Upper lobe of right lung (tissue), 1 donor: ENCODE measurements at places on chromosomes 13 and 19. TPM values are rescaled to one million over a fixed set of nuclear protein-coding genes. Genes with fewer than 3 reads are reported as not detected.
A peak's percentile ranks its signal among the peaks of the same experiment; 100 is the strongest.

- H3K4me3 ChIP-seq: no peak overlapping the region
- no peak for DNase-seq
- no peaks in the 10 kb centered on the region for H3K27me3 ChIP-seq
- H3K4me1 ChIP-seq: no peaks in the 10 kb centered on the region
- no peak overlapping the region for H3K27ac ChIP-seq
Measured at GRCh38 chr19:53828531-53828930, 4.4 kb upstream of the NLRP12 start.

DNA sequence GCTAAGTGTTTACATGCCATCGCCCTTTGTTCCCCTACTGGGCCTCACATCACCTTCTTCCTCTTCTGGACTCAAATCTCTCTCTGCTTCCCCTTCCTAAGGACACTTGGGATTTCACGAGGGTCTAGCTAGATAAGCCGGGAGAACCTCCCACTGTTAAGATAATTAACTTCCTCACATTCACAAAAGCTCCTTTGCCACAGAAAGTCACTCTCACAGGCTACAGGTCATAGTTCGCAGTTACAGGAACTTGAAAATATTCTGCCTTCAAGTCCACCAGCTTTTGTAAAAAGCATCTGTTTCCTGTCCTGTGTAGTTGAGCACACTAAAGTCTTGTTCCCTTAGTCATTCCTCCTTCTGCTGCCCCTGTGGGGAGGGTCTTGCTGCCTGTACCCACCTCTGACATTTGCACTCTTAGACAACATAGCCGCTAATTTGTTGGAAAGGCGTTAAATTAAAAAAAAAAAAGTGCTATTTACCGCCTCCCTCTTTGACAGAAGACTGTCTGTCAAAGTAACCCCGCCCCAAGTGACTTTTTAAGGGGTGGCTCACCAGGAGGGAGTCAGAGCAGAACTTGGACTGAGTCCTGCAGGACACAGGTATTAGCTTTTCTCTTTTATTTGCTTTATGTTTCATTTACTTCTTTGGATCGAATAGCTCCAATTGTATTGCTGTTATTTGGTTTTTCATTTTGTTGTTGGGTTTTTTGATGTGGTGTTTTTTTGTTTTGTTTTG is 26.8 kb upstream of the CEACAM21 start:
- DNase-seq: no peak
- H3K4me1 ChIP-seq: peaks cover 28% of the 10 kb centered on the region
- peaks cover 3% of the 10 kb centered on the region for H3K27me3 ChIP-seq
- H3K36me3 ChIP-seq: no peaks in the 10 kb centered on the region

AP1M2 gene
- total RNA-seq: 37.8 TPM

WDR87 gene
- total RNA-seq: not detected

DNA sequence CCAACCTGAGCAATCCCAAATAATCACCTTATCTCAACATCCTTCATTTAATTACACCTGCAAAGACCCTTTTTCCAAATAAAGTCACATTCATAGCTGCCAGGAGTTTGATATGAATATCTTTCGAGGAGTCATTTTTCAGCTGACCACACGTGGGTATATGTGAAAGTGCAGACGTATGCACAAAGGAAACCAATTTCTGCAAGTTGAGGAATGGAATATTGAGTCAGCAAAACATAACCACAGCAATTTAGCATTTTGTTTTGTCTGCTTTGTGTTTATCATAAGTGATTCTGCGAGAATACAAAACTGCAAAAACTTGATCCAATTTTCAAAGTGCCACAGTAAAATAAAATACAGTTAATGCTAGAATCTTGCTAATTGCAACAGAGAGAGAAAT is 295.9 kb downstream of the SUCLA2 start:
- H3K27ac ChIP-seq: no peak overlapping the region
- H3K27me3 ChIP-seq: no peaks in the 10 kb centered on the region
- no peak overlapping the region for H3K4me3 ChIP-seq

GRCh38 chr13:110433014-110433413 is 125.9 kb downstream of the COL4A2 start:
- no peak overlapping the region for H3K27ac ChIP-seq
- no peak overlapping the region for H3K4me3 ChIP-seq
- peaks cover 56% of the 10 kb centered on the region for H3K36me3 ChIP-seq

DNA sequence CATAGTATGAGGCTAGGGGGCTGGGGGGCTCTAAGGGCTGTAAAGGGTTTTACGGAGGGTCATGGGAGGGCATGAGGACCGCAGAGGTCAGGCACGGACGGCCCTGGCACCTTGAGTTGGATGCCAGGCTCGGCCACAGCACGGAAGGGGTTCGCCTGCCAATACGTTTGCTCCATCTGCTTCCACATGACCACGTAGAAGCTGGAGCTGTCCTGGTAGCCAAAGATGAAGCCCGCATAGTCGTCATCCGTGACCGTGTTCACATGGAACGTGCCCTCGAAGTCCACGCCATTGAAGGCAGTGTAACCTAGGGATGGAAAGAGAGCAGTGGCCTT is 6.4 kb downstream of the COMP start:
- H3K27me3 ChIP-seq: peaks cover 43% of the 10 kb centered on the region
- peaks cover 13% of the 10 kb centered on the region for H3K4me1 ChIP-seq
- no peaks in the 10 kb centered on the region for H3K36me3 ChIP-seq
- no peak overlapping the region for H3K27ac ChIP-seq
- no peak for DNase-seq

DNA sequence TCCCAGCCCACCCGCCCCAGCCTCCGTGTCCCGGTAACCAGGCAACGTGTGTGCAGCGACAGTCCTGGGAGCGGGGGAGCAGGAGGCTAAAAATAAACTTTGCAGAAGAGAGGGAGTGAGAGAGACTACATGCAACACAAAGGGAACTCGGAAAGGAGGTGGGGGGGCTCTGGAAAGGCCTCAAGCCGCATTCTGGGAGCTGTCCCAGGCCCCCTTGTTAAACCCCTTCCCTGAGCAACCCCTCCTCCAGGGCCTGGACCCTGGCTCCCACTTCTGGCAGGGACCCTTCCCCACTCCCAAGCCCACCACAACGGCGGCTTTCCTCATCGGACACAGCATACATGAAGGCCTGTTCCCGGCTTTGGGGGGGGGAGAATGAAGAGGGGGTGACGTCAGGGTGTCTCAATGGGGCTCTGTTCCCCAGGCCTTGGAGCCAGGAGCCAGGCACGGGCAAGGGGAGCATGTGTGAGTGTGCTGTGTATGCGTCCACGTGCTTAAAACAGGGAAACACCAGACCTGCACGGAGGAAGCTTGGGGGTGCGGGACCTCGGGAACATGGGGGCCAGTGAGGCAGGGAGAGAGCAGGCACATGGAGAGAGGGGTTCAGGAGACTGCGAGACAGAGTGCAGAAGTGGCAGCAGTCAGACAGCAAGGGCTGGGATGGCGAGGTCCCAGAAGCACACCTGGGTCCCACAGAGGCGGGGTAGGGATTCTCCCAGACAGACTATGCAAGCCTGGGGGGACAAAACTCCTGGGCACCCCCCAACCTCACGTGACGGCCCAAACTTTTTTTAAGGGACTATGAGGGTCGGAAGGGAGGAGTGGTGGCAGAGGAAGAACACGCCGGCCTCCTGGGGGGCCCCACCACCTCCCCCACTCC is 2.3 kb downstream of the ERF start:
- peaks cover 43% of the 10 kb centered on the region for H3K4me1 ChIP-seq
- peaks cover 12% of the 10 kb centered on the region for H3K36me3 ChIP-seq
- DNase-seq: peak; percentile 76
- peak overlapping the region; percentile 98 for H3K4me3 ChIP-seq
- peak overlapping the region; percentile 97 for H3K27ac ChIP-seq
- no peaks in the 10 kb centered on the region for H3K27me3 ChIP-seq

LHFPL6 gene
- total RNA-seq: 80.0 TPM

NCR1 gene
- 1.5 TPM for total RNA-seq

- no peak for DNase-seq
- no peak overlapping the region for H3K27ac ChIP-seq
- no peak overlapping the region for H3K4me3 ChIP-seq
- H3K27me3 ChIP-seq: peaks cover 4% of the 10 kb centered on the region
- no peaks in the 10 kb centered on the region for H3K4me1 ChIP-seq
Measured at GRCh38 chr19:38351865-38352395, 16.3 kb downstream of the CATSPERG start.

DNA sequence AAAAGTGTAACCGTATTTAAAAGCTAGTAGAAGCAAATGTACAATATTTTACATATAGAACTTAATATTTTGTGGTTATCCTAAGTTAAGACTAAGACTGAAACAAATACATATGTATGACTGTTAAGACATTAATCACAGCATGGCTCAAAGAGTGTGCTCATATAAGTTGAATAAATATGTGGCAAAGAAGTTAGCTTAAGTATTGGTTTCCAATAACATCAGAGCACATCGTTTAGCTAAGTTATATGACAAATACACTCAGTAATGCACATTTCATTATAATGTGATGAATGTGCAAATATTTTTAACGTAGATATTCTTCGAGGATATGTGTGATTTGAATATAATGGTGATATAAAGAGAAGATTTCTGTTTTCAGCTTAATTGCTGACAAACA is 253.8 kb downstream of the SLITRK5 start:
- no peak overlapping the region for H3K27ac ChIP-seq
- no peak for DNase-seq
- no peaks in the 10 kb centered on the region for H3K27me3 ChIP-seq
- H3K4me1 ChIP-seq: no peaks in the 10 kb centered on the region

DNA sequence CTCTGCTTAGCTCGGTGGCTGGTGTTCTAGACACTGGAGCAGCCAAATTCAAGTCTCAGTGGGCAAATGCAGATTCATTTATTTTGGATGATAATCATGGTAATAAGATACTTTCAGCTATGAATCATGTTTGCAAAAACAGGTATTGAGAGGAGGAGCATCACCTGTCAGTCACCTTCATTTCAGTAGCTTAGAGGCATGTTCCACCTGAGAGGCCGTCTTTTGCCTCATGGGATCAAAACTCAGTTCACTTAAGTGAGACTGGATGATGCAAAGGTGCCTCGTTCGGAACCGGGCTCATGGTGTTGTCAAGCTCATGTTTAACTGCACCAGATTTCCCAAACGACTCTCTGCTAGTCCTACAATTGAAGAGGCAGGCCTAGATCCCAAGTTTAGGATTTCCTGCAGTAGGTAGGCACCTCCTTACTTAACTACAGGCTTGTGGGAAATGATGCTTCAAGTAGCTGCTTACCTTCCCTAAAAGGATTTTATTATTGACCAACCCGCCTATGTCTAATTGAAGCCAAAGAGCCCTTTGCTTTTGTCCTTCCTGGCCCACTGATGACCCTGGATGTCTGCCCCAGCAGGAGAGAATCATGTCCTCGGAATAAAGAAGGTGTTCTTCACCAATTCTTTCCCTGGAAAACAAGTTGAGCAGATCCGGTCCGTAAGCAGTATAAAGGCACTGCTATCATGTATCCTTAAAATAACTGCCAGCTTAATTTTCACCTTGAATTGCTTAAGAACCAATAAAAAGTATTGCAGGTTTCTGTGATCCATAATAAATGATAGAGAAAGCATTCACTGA is 60.0 kb downstream of the ZAR1L start:
- no peaks in the 10 kb centered on the region for H3K27me3 ChIP-seq
- DNase-seq: no peak

GRCh38 chr19:36032251-36033104 is at the start of gene CLIP3:
TSS of gene CLIP3 (minus strand) at chr19:36032873. CDS start at chr19:36032357, 516 bp downstream.
- peak within 1 kb of the TSS; percentile 30 for H3K27ac ChIP-seq
- no peak for DNase-seq
- H3K27me3 ChIP-seq: no peaks in the 10 kb centered on the region
- H3K36me3 ChIP-seq: peaks cover 9% of the 10 kb centered on the region
- no peaks in the 10 kb centered on the region for H3K4me1 ChIP-seq

KIR2DL4 gene
- 0.46 TPM for total RNA-seq

GRCh38 chr19:14167576-14168138 is 31.3 kb upstream of the ASF1B start:
- H3K27ac ChIP-seq: peak overlapping the region; percentile 63
- no peak for DNase-seq
- peak overlapping the region; percentile 5 for H3K4me3 ChIP-seq
- no peaks in the 10 kb centered on the region for H3K27me3 ChIP-seq
- peaks cover 18% of the 10 kb centered on the region for H3K4me1 ChIP-seq
